ENCODE measurements at places on chromosomes 5 and 9.
A peak's percentile ranks its signal among the peaks of the same experiment; 100 is the strongest.

GRCh38 chr9:27348785-27349697 is 52.1 kb upstream of the EQTN start:
- DNase-seq = no peak

DNA sequence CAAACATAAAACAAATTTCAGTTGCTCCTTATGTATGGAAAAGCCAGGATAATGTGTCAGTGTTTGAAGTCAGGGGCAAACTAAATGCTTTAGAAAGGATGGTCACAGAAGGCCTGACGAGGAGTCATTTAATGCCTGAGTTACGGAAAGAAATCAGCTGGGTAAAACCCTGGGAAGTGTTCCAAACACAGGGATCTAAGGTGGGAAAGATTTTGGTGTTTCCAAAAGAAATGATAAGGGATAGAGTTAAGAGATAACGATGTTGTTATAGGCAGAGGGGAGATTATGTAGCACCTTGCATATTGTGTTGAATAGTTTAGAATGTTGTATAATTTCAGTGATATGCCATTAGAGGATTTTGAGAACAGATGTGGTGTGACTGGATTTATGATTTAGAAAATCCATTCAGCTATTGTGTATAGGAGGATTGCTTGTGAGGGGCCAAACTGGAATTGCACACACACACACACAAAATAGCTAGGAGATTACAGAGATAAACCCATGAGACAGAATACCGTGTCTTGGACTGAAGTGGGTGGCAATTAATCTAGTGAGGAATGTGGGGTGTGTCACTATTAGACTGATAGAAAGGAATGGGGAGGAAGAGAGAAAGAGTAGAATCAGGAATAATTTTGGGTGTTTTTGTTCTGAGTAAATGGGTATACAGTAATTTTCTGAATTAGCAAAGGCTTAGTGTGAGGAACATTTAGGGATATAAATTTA is 274.2 kb upstream of the DAB2 start:
- DNase-seq = no peak

GRCh38 chr9:71120501-71121247 is 747 bp downstream of the TRPM3 start:
- no peak for DNase-seq

DNA sequence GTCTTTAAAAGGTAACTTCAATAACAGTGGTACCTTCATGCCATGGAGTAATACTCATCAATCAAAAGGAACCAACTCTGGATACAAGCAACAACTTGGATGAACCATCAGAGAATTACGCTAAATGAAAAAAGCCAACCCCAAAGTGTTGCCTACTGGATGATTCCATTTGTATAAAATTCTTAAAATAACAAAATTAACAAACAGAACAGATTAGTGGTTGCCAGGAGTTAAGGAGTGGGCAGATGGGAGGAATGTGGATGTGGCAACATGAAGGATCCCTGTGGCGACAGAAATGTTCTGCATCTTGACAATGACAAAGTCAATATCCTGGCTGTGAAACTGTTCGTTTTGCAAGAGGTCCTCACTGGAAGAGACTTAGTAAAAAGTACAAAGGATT is 50.5 kb downstream of the SPTLC1 start:
- DNase-seq = no peak

GRCh38 chr9:27787891-27788290 is 214.6 kb upstream of the C9orf72 start:
- no peak for DNase-seq

GRCh38 chr9:114558027-114558675 is 29.4 kb upstream of the ATP6V1G1 start:
- no peak for DNase-seq

- DNase-seq = no peak
Observed at GRCh38 chr5:141496038-141496437, 7.2 kb downstream of the PCDHGC5 start.

DNA sequence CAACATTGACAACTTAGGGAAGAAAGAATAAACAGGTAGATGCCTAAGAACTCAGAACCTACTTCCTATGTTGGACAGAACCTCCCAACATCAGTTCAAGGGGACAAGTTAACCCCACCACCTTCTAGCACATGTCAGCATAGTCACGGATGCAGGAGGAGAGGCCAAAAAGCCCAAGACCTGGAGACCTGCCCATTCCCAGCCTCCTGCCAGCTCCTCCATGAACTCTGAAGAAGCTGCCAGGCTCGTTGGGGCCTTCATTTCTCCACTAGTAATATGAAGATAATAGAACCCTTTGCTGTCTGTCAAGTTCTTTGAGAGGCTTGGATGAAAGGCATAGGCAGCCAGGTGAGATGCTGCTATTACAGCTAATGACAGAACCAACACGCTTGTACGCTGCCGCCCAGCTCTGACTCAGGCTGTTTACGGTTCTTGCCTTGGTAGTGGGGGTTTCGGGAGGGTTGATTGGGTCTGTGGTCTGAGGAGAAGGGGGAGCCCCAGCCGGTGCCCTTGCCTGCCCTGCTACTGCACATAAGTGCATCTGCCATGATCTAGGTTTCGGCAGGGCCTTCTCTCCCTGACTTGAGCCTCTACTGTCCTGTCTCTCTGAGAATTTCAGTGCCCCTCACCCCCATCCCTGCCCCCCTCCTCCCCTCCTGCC is 82.2 kb downstream of the NRG2 start:
- DNase-seq = no peak

- DNase-seq = no peak
Observed at GRCh38 chr9:28166179-28166578, 592.9 kb upstream of the C9orf72 start.

GRCh38 chr9:136494012-136494411 is 11.2 kb upstream of the SEC16A start:
- DNase-seq = no peak

DNA sequence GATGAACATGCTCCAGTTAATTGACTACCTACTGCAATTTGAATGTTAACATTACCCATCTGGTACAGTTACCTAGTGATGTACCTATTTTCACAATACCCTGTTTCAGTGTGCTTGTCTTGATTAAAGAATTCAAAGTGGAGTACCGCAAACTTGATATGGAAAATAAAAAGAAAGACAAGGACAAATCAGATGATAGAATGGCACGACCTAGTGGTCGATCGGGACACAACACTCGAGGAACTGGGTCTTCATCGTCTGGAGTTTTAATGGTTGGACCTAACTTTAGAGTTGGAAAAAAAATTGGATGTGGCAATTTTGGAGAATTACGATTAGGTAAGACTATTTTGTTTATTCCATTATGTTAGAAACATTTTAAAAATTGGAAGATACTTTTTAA is 33.5 kb downstream of the CSNK1G3 start:
- no peak for DNase-seq

- no peak for DNase-seq
Observed at GRCh38 chr9:89920951-89921350, 316.1 kb downstream of the GADD45G start.

GRCh38 chr9:13809401-13809800 is 504.5 kb downstream of the NFIB start:
- DNase-seq = no peak

DNA sequence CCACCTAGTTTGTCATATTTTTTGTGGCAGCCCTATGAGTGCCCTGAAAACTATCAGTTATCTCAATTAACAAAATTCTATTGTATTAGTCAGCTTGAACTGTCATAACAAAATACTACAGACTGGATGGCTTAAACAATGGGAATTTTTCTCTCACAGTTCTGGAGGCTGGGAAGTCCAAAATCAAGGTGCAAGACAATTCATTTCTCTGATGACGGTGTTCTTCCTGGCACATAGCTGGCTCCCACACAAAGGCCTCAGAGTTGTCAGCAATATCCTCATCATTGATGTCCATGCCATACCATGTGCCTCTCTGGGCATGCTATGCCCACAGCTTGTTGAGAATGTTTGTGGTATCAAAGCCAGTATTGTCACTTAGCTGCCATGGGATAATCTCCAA is 691.9 kb downstream of the NR2F1-AS1 start:
- DNase-seq = no peak

DNA sequence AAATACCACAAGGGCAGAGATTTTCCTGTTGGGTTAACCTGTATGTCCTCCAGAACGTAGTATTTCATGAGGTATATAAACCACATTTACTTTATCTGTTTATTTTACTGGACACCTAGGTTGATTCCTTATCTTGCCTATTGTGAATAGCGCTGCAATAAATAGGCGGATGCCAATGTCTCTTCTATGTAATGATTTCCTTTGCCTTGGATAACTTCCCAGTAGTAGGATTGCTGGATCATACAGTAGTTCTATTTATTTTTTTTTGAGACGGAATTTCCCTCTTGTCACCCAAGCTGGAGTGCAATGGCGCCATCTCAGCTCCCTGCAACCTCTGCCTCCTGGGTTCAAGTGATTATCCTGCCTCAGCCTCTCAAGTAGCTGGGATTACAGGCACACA is 15.6 kb upstream of the TUT7 start:
- no peak for DNase-seq

- no peak for DNase-seq
Observed at GRCh38 chr5:93235761-93236160, 345.3 kb downstream of the NR2F1-AS1 start.

- DNase-seq = no peak
Observed at GRCh38 chr5:98768160-98768959, 5.1 kb upstream of the RGMB start.

DNA sequence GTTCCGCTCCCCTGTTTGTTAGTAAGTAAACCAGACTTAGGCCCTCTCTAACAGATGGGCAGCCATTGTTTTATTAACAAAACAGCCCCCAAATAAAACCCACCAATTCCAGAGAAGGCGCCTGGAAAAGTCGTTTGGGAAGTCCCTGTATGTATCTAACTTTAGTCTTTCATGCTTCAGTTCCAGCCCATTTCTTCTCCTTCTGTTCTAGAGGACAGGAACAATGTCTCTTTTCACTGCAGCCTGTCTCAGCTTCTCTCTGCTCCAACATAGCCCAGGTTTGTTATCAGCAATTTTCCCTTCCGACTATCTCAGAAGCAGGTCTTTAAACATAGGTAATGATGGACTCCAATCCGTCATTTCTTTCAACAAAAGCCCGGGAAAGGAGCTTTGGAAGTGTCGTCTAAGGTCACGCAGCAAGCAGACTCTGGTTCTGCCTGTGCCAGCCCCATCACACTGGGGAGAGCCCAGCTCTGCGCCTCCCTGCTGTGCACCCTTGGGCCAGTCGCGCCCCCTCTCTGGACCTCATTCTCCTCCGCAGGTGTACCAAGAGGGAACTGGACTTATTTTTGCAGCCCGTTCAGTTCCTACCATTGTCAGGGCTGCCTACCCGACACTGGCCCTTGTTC is 9.6 kb upstream of the AKNA start:
- no peak for DNase-seq

GRCh38 chr9:129442803-129443511 is 177.9 kb downstream of the C9orf50 start:
- no peak for DNase-seq

DNA sequence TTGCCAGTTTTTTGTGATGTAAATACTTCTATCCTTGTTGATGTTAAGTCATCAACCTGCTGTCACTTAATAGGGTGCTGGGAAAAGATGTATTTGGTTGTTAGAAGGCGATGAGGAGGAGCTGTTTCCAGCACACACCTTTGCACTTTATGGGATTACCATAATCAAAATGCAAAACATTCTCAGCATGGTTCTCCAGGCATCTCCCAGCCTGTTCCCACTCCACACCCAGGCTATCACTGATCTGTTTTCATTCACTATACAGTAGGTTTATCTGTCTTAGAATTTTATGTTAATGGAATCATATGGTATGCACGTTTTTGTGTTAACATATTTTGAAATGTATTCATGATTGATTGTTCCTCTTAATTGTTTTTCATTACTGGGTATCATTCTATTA is 35.9 kb downstream of the PCSK5 start:
- DNase-seq = no peak

GRCh38 chr5:112063191-112063590 is 306.2 kb upstream of the NREP start:
- DNase-seq = no peak

DNA sequence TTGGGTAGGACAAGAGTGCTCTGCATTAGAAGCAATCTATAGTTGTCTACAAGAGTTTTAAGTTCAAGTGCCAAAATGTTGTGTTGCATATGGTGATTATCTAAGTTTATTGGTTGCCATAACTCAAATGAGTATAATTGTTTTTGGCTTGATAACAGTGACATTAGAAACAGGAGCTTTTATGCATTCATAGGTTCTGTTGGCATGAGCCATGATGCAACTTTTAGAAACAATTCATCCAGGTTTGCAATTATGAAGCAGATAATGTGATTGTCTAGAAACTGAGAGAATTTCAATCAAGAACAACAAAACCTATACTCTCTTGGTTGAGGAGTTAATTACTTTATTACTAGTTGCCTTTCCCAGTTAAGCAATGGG is 137.0 kb downstream of the PBX3 start:
- no peak for DNase-seq

- no peak for DNase-seq
Observed at GRCh38 chr5:133397348-133397747, 215.0 kb downstream of the FSTL4 start.

- no peak for DNase-seq
Observed at GRCh38 chr5:157859227-157859575, 256 bp upstream of the CLINT1 start.

- DNase-seq = no peak
Observed at GRCh38 chr9:8287501-8287900, 487.9 kb upstream of the DMAC1 start.

- no peak for DNase-seq
Observed at GRCh38 chr9:101477736-101478135, 42.2 kb upstream of the ALDOB start.

DNA sequence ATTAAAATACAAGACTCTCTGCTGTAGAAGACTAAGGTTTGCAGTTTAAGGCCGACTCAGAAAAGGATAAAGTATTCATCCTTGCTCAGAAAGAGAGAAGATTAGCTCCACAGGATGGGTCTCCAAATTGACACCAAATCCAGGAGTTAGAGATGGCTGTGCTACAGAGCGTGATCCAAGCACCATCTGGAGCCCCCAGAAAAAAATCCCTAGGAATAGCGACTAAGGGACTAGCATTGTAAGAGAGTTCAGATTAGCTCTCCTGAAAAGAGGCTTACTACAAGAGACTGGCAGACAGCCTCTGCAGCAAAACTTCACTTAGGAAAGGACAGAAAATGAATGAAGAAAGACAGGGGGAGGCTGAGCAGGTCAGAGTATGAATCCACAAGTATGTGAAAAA is 3.7 kb downstream of the SIL1 start:
- DNase-seq = no peak

GRCh38 chr5:67377631-67378030 is 181.0 kb upstream of the CD180 start:
- DNase-seq = no peak

DNA sequence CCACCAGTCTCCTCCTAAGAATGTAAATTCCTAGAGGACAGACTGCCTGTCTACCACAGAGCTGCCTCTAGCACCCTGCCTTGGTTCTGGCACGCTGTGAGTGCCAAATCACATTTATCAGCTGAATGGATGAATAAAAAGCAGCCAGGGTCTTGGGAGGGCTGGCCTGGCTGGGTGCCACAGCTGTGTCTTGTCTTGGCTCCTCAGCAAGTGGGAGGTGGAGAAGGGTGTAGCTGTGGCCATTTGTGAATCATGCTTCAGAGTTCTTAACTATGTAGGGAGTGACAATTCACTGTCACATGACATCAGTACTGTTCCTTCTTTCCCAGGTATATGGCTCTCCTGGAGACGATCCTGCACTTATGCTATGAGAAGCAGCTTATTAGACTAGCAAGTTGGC is 70.6 kb downstream of the DCP2 start:
- DNase-seq = no peak

GRCh38 chr9:129235931-129236331 is 57.9 kb upstream of the IER5L start:
- peak; percentile 32 for DNase-seq

- no peak for DNase-seq
Observed at GRCh38 chr5:124021066-124021641, 509.2 kb downstream of the CSNK1G3 start.

Measured in activated T-helper 1 cell treated with anti-CD3 and anti-CD28 coated beads, Interleukin-2, amount 50 U/mL, for 16 hours (primary cell).